PC-9 (cell line): ENCODE measurements at places on chromosomes 2 and 18. TPM values are rescaled to one million over a fixed set of nuclear protein-coding genes. Genes with fewer than 3 reads are reported as not detected.
A peak's percentile ranks its signal among the peaks of the same experiment; 100 is the strongest.

DNA sequence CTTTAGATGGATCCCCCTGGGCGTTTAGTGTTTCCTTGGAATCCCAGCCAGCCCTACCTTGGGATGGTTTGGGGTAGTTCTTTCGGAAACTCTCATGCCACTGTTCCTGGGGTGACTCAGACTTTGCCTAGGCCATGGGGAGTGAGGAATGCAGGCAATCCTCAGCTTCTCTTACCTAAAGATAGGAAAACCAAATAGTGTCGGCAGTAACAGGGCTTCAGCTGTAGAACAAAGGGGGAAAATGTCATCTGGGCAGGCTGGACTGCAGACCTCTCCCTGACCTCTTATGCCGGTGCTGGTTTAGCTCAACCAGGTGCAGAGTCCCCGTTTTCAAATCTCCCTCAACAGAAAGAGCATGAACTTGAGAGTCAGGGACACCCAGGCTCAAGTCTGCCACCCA, 252.1 kb downstream of the TSN start:
- peaks cover 92% of the 10 kb centered on the region for H3K27me3 ChIP-seq
- no peak for DNase-seq
- H3K4me1 ChIP-seq = no peaks in the 10 kb centered on the region
- H3K36me3 ChIP-seq = no peaks in the 10 kb centered on the region
- no peak overlapping the region for H3K27ac ChIP-seq

DNA sequence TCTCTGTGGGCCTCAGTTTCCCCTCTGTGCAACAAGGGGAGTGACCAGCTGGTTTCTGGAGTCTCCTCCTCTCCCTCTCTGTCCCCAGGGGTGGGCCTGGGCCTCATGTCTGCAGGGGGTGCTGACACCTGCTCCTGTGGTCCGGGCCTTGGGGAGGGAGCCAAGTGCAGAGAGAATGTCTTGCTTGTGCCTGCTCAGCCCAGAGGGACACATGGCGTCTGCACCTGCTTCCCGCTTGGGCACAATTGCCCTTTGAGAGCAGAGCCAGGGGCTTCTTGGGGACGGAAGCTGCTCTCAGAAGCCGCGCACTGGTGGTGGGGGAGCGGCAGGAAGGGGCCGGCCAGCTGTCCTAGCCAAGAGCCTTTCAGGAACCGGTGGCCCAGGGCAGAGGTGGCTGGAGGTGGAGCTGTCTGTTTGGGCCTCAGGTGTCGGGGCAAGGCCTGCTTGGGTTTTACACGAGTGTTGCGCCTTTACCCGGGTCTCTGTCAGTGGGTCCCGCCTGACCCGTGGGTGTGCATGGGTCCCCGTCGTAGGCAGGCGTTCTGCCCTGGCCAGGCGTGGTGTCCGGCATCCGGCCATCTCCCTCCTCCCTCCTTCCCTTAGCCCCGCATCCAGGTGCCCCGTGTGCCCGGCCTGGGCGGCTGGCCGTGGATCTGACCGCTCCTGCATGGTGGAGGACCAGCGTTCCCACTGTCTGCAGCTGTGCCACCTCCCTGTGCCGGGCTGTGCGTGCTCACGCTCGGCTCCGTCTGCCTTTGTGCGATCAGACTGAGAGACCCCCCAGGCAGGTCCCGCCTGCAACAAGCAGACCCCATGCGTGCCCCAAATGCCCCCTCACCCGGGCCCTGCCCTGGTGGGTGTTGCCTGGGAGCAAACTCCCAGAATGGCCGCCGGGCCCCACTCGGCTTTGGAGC, 4.0 kb downstream of the NEU4 start:
- H3K36me3 ChIP-seq = no peaks in the 10 kb centered on the region
- peaks cover 78% of the 10 kb centered on the region for H3K27me3 ChIP-seq
- no peak overlapping the region for H3K4me3 ChIP-seq
- H3K27ac ChIP-seq = no peak overlapping the region

SYT4 gene
- total RNA-seq = not detected in 2 replicates

GRCh38 chr2:84435345-84436025, 23.6 kb downstream of the SUCLG1 start:
- DNase-seq = no peak
- no peaks in the 10 kb centered on the region for H3K4me1 ChIP-seq
- no peak overlapping the region for H3K27ac ChIP-seq
- H3K27me3 ChIP-seq = no peaks in the 10 kb centered on the region
- H3K36me3 ChIP-seq = peaks cover 19% of the 10 kb centered on the region

MYCN gene
- not detected in 2 replicates for total RNA-seq

DNA sequence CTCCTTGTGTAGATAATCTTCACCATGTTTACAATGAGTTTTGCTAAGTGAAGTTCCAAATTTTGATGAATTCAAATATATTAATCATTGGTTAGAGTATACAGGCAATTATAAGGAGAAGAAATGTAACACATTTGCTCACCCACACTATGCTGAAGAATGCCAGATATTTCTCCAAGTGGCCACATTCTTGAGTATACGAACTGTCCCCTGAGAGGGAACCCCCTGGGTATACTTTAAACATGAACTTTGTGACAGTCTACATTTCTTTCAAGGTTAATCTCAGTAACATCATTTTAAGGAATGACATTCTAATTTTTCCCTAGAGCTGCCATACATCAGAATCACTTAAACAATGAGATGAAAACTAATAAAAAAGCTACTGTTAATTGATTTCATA, 39.8 kb upstream of the CDKL4 start:
- peaks cover 13% of the 10 kb centered on the region; the same call in 1 of the 2 replicates for H3K36me3 ChIP-seq
- no peak for DNase-seq
- H3K27me3 ChIP-seq = no peaks in the 10 kb centered on the region
- H3K4me1 ChIP-seq = no peaks in the 10 kb centered on the region

DNA sequence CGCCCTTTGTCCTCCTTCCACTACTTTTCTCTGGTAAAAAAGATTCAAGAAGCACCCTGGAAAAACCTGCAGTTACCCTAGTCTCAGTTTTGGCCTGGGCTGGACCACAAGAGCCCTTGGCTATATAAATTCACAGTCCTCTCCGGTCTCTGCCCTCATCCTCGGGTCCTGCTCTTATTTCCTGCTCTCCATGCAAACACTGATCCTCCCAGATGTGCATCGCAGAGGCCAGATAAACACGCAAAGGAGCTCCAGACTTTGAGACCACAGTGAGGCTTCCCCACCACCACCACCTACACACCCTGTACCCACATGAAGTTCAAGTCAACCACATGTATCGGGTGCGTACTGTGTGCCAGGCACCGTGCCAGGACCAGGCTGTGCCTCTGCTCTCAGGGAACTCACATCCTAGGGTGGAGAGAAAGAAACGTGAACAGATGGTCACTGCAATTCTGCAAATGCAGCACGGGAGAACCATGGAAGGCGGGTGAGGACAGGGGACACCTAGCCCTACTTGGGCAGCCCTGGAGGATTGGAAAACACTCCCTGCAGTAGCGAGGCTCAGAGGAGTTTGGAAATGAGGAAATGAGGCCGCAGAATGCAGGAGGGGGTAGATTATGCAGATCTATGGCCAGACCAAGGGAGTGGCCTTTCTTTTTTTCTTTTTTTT, 7.4 kb downstream of the CTDSP1 start:
- peaks cover 17% of the 10 kb centered on the region for H3K4me1 ChIP-seq
- H3K36me3 ChIP-seq = no peaks in the 10 kb centered on the region
- DNase-seq = no peak
- H3K27me3 ChIP-seq = no peaks in the 10 kb centered on the region
- H3K27ac ChIP-seq = peak overlapping the region; percentile 46; the same call in 1 of the 2 replicates
- H3K4me3 ChIP-seq = peak overlapping the region; percentile 63; the same call in 1 of the 2 replicates

LYPD6 gene
- total RNA-seq = 0.74 and 1.1 TPM in 2 replicates

GRCh38 chr18:48363175-48363574, 46.0 kb downstream of the ZBTB7C start:
- H3K4me1 ChIP-seq = no peaks in the 10 kb centered on the region
- H3K27me3 ChIP-seq = no peaks in the 10 kb centered on the region
- DNase-seq = no peak
- H3K27ac ChIP-seq = no peak overlapping the region
- no peak overlapping the region for H3K4me3 ChIP-seq

DNA sequence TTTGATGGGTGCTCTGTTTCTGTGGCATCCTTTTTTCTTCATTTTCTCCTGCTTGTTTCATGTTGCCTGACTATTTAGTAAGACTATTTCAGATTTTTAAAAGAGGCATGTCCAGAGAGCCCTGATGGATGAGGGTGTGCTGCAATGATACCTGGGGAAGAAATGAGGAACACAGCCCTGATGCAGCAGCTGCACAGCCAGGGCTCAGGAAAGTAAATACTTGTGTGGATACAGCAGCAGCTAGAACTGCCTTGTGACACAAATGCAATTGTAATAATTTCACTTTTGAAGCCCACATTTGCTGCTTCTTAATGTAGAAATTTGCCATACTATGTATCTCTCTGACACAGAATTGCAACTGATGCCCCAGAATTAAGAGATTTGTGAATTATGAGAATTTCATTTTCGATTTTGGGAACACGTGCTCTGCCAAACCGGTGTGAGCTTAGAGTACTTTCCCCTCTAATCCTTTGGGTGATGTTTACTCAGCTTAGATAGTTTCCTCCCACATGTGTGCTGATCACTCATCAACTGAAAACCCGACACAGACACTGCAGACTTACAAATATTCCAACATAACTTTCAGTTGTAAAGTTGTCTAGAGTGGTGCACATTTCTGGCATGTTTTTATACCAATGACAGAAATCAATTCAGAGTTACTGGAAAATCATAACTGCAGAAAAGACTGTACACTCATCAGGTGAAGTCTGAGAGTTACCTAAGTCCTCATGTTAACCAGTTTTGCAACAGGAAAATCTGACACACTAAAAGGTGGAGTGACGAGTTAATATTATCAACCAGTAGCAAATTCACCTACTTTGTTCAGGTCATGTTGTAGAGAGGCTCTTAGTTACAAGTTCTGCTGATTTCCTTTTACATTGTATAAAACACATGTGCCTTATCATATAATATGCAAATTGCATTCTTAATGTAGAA, 383.4 kb downstream of the CBLN2 start:
- H3K4me3 ChIP-seq = no peak overlapping the region
- no peak for DNase-seq
- no peaks in the 10 kb centered on the region for H3K4me1 ChIP-seq
- H3K27ac ChIP-seq = no peak overlapping the region

DNA sequence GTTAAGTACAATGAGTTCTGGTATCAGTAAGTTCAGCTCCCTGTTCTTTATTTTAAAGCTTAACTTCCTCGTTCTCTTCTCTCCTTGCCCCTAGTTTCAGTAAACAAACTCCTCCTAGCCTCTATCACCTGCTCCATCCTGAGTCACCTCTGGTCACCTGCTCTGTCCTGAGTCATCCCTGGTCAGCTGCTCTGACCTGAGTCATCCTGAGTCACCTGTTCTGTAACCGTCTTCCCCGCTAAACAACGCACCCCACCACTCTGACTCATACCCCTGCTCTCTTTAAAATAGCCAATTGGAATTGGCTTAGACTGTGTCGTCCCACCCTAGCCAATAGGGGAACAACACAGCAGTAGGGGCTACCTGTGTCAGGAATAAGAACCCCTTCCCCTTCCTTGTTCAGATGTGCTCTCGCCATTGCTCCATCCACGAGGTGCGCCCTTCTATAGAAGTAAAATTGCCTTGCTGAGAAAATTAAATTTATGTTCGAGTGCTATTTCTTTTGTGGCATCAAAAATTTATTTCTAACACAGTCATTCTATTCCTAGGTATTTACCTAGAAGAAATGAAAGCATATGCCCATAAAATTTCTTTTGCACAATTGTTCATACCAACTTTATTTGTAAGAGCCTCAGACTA, 24.9 kb upstream of the RMND5A start:
- H3K36me3 ChIP-seq = peaks cover 8% of the 10 kb centered on the region; the same call in 1 of the 2 replicates
- no peaks in the 10 kb centered on the region; the same call in 1 of the 2 replicates for H3K4me1 ChIP-seq
- no peaks in the 10 kb centered on the region for H3K27me3 ChIP-seq
- H3K27ac ChIP-seq = peak overlapping the region; percentile 92

SCTR gene
- not detected in 2 replicates for total RNA-seq

- no peaks in the 10 kb centered on the region for H3K36me3 ChIP-seq
- H3K27ac ChIP-seq = peak overlapping the region; percentile 55
- H3K27me3 ChIP-seq = no peaks in the 10 kb centered on the region
Observed at GRCh38 chr2:108413711-108414095, 35.3 kb upstream of the GCC2 start.

DNA sequence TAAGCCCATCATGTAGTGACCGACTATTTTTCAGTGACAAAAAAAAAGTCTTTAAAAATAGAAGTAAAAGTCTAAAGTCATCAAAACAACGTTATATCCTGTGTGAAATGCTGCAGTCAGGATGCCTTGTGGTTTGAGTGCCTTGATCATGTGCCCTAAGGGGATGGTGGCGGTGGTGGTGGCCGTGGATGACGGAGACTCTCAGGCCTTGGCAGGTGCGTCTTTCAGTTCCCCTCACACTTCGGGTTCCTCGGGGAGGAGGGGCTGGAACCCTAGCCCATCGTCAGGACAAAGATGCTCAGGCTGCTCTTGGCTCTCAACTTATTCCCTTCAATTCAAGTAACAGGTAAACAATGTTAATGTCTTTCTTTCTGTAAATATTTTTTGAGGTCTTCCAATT, at the start of gene CD28:
Gene CD28 (plus strand): TSS at position 237 of the 400 bp plus-strand sequence. CDS start 58 bp downstream, at position 295.
- H3K36me3 ChIP-seq = no peaks in the 10 kb centered on the region
- DNase-seq = no peak
- H3K27ac ChIP-seq = no peak within 1 kb of the TSS
- no peaks in the 10 kb centered on the region for H3K27me3 ChIP-seq
